Neural progenitor cell (in vitro differentiated cells): ENCODE measurements at places on chromosomes 16 and 17.

DNA sequence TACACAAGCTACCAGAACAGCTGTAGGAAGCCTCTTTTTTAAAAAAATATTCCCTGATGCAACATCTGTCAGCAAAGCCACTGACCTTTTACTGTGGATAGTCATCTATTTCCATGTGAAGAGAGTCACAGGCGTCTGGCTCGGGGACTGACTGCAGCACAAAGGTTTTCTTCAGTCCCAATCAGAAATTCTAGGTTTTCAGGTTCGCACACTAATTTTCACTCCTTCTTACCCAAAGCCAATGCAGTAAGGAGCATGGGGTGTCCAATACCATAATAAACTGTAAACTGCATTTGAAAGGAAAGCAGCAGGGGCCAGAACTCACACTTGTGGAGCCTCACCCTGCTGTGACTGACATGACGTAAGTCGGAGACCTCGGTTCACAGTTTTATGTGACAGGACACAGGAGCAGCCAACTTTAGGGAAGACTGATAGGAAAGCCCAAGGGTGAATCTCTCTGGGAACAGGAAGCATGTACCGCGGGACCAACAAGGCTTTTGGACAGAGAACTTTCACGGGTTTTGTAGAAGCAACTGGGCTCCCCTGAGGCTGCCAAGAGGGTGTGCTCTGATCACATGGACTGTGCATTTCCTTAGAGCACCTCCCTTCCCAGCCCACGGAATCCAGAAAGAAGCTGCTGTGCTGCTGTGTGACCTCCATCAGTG is 9.1 kb upstream of the TMEM100 start:
- peak; percentile 20 for DNase-seq

DNA sequence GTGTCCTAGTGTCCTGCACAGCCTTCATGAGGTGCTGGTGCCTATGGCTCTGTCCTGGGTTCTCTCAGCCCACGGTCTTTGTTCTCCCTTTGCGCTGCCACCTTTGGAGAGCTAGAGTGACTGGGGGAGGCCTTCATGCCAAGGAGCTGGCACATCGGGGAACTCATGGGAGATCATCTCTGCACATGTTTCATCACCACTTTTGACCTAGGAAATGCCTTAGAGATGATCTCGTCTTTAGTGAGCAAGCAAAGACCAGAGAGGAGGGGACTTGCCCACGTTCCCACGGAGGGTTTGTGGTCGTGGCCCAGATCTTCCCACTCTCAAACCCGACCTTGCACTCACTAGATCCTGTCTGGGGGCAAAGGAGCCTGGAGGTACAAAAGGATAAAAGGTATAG is 23.5 kb downstream of the TBX4 start:
- DNase-seq, result no peak

DNA sequence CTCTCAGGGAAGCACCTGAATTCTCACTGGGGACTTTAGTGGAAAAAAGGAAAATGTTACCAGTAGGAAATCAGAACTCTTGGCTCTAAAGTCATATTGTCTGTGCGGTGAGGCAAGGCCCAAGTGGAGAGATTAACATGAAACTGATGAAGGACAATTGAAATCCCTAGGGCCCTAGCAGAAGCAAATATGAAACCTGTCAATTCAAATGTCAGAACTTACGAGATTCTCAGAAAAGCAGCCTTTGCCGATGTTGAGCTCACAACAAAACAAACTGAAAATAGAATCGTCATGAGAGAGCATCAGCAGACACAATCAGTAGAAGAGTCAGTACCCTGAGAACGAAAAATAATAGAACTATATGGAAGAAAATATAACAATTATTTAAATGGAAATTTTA is 108.8 kb downstream of the ELAC2 start:
- DNase-seq, result no peak

DNA sequence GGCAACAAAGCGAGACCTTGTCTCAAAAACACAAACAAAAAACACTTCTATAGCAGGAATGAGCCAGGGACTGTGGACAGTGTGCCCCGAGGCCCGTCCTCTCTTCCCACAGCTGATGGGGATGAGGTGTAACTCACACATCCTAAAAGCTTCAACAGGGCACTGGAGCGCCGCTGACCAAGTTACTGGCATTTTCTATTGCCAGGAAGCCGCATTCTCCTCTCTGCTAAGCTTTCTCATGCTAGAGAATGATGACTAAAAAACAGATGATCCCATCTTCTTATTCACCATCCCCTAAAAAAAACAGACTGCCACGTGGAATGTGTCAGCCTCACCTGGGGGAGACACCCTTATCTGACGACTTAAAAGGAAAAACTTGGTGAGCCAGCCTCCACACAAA is 16.3 kb downstream of the CARHSP1 start:
- no peak for DNase-seq

- DNase-seq, result peak; percentile 1
These were observed 110.3 kb downstream of the BANP start for GRCh38 chr16:88061346-88062110.

DNA sequence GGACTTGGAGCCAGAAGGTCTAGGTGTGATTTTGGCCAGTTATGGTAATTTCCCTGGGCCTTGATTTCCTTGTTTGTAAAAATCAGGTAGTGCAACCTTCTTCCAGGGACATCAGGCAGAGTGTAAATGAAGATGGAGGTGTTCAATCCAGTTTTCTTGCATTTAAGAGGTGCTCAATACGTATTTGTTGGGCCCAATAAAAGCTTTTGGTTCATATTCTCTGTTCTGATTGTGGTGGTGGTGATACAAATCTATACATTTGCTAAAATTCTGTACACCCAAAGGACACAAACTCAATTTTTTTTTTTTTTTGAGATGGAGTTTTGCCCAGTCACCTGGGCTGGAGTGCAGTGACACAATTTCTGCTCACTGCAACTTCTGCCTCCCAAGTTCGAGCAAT is 6.0 kb downstream of the CD79B start:
- DNase-seq, result no peak

DNA sequence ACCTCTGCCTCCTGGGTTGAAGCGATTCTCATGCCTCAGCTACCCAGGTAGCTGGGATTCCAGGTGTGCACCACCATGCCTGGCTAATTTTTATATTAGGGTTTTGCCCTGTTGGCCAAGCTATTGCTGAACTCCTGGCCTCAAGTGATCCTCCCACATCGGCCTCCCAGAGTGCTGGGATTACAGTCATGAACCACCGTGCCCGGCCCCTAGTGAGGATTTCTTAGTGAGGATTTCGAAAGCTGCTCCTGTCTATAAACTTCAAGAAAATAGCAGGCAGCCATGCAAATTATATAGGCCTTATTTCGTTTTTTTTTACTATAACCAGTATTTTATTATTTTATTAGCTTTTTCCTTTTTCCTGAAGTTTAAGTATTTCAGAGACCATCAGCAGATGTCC is 41.6 kb downstream of the EPN2 start:
- no peak for DNase-seq

GRCh38 chr17:39576187-39576586 is 31.5 kb downstream of the NEUROD2 start:
- DNase-seq, result peak; percentile 69

DNA sequence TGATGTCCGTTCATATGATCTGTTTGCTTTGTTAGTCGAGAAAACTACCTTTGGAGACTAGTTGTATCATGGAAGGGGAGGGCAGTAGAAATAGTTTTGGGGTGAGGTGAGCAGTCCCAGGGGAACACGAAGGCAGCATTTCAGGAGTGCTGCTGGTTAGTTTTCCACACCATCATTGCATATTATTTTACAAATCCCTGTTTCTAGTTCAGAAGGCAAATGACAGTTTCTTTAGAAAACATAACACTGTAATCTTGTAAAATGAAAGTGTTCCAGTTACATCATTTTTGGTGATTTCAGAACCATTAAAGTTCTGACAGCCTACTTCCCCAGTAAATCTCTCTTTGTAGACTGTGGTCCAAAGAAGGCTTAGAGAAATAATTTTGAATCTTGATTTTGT is 25.4 kb downstream of the BANP start:
- no peak for DNase-seq

- DNase-seq, result no peak
These were observed 399.2 kb downstream of the CNTNAP4 start for GRCh38 chr16:76676356-76676755.

DNA sequence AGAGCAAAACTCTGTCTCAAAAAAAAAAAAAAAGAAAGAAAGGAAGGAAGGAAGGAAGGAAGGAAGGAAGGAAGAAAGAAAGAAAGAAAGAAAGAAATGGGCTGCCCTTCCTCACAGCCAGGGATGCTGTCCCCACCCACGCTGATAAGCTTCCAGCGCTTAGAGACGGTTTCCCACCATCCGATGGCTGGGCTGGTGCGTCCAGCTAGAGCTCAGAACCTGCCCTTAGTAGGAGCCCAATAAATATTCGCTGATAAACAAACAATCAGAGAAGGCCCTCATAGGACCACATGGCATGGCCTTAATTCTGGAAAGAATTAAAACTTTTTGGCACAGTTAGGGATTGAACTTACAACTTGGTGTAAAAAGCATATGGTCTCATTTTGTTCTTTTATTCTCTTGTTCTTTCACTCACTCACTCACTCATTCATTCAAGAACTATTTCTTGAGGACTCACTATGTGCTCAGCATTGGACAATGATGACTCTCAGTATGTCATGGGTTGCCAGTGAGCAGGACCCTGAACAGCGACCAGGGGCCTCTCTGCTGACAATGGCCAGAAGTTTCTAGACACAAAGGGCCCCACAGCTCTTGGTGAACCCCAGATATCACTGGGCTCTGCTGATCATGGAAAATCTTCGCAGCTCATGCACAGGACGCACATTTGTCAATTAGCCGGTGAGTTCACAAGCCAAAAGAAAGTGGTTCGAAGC is 32.5 kb upstream of the TNRC6C start:
- DNase-seq, result no peak

DNA sequence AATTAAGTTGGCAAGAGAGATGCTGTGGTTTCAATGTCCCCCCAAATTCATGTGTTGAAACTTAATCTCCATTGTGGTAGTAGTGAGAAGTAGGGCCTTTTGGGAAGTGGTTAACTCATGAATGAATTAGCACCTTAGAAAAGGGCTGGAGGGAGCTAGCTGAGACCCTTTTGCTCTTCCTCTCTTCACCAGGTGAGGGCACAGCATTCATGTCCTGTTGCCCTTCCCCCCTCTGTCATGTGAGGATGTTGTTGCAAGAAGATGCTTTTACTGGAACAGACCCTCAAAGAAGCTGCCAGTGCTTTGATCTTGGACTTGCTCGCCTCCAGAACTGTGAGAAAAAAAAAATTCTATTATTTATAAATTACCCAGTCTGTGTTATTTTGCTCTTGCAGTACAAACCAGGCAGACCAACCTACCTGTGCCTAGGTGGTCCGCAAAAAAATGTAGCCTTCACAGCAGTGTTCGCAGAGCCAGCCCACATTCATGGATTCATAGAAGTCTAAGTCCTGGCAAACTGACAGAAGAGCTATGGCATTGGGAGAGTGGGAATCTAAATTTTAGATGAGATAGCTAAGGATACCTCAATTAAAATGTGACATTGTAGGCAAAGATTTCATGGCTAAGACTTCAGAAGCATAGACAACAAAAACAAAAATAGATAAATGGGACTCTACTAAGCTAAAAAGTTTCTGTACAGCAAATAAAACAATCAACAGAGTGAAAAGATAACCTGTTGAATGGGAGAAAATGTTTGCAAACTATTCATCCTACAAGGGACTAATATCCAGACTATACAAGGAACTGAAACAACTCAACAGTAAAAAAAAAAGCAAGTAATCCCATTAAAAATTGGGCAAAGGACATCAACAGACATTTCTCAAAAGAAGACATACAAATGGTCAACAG is 32.0 kb upstream of the ABCA5 start:
- DNase-seq, result peak; percentile 61

DNA sequence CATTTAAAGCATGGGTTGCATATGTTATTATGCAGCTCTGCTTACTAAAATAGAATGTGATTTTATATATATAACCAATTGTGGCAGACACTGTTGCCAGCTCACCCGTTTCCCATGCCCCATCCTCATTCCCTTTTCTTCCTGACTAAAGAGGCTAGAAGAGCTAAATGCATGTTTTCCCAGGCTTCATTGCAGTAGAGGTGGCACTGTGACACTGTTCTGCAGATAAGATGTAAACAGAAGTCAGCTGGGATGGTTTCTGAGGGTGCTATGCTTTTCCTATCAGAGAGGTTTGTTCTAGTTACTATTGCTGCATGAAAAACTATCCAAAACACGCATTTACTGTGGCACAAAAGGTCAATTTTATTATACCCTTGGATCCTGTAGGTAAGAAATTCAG is 5.7 kb upstream of the TOB1 start:
- no peak for DNase-seq

GRCh38 chr17:82799591-82799990 is 40.2 kb downstream of the ZNF750 start:
- DNase-seq, result no peak

GRCh38 chr17:4636474-4637100 is 4.9 kb downstream of the ALOX15 start:
- no peak for DNase-seq

GRCh38 chr16:6377956-6378355 is 954.7 kb upstream of the RBFOX1 start:
- no peak for DNase-seq

DNA sequence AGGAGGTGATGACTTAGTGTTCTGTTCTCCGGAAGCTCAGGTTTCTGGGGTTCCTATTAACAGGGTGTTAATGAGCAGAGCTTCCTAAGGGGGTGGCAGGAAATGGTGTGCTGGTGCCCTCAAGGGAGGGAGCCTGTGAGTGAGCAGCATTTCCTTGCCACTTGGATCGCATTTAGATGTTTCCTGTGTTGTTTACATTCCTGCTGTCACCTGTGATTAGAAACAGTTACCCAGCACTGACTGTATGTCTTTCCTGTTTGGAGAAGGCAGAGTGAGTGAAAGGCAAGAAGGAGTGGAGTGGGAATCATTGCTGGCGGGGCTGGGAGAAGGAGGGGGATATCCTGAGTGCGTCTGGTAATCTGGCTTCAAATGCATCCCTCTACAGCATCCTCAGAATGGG is 214.6 kb downstream of the CCDC182 start:
- no peak for DNase-seq

- DNase-seq, result no peak
These were observed 13.6 kb upstream of the PYY start for GRCh38 chr17:43967251-43967875.

GRCh38 chr17:46842835-46843234 is 8.5 kb upstream of the WNT9B start:
- DNase-seq, result no peak

- peak; percentile 47 for DNase-seq
These were observed 16.7 kb upstream of the OR1F1 start for GRCh38 chr16:3171181-3171854.

DNA sequence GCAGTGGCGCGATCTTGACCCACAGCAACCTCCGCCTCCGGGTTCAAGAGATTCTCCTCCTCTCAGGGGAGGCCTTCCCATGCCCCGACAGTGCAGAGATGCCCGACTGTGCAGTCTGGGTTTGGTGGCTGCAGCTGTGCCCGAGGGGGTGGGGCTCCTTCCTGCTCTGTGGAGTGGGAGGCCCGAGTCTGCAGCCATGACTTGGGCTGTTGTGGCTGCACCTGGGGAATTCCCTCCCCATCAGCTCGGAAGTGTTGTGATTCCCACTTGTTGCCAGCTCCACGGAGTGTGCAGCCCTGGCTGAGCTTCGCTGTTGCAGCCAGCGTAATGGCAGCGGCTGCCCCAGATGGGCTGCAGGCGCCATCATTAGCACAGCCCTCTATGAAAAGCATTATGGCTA is 66.4 kb upstream of the SMIM36 start:
- no peak for DNase-seq

- no peak for DNase-seq
These were observed 68.1 kb downstream of the NDEL1 start for GRCh38 chr17:8503807-8504206.
